RCC 7860 (cell line): ENCODE measurements at places on chromosomes 6 and 20.

- no peak for DNase-seq
Measured at GRCh38 chr6:129894921-129895320, 33.8 kb upstream of the TMEM244 start.

DNA sequence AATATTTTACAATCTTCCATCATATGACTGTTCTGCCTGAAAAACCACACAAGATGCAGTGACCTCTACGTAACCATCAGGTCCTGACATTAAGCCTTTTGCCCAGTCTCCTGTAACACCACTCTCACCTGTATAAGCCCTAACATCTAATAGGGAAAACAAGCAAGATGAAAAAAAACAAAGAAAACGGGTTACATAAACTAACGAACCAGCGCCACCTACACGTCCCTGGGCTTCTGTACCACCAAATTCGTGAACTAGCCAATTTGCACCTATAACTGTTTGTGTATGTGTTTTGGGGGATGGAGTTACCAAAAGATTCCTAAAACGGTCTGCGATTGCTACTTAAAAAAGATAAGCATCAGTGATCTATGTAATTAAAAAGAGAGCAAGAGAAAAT, 70.2 kb downstream of the BLOC1S5 start:
- no peak for DNase-seq

GRCh38 chr20:45138561-45139300, 14.5 kb upstream of the WFDC12 start:
- DNase-seq = no peak

DNA sequence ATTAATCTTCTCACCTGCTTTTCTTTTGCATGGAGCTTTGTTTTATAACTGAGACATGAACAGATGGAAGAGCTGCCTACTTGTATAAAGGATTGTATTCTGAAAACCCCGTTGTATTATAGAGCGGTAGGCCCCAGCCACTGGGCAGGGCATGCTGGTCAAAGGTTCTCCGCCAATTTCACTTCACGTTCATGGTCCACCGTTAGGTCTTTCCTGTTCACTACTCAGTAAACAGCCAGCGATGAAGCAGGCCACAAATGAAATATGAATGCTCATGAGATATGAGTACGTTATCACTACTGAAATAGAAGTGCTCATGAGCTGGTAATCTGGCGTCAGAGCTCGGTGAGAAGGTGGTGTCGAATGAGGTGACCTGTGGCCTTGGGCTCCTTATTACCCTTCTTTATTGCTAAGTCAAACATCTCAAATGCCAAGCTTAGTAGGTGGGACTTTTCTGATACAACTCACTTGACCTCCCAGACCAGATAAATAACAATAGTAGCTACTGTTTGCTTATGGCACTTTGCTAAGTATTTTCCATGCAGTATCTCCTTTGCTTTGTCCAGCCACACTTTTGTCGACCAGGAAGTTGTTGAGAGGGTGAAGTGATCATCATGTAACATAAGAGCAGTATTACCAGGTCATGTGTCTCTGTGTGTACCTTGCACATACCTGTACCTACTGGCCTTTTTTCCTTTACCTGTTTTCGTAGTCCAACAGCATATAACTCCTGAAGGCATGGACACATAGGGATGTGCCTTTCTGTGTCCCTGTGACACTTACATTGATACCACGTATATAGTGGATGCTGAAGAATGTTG, 16.7 kb downstream of the EDN3 start:
- no peak for DNase-seq

DNA sequence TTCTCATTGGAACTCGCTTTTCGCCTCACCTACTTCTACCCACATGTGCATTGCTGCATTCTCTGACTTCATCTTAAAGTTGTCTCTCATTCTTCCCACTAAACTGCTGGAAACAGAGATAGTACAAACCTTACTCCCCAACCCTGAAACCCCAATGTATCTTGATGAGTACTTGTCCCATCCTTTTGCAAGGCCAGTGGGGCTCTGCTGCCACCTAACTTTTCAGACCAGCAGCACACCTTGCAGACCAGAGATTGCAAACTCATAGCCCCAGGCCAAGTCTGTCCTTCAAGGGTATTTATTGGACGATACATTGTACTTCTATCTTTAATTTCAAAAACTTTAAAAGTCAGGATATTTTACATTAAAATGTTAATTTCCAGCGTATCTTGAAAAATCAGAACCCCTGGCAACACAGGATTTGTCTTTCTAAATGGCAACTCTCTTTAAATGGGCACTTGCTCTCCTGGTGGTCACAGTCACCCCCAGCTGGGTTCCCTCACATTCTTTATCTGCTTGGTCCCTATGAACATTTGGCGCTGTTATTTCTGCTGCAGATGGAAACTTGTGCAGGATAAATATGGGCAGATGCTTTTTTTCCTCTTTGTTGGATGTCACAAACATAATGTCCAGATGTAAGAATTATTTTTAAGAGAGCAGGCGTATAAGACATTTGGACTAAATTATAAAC, 83.9 kb downstream of the SOD2 start:
- DNase-seq = peak; percentile 13
